ENCODE measurements at places on chromosomes 5 and 9. TPM values are rescaled to one million over a fixed set of nuclear protein-coding genes. Genes with fewer than 3 reads are reported as not detected.

The SMU1 gene
- total RNA-seq: 34.2 TPM

The NOXA1 gene
- total RNA-seq: 2.2 TPM

The SLC22A5 gene
- total RNA-seq: 7.7 TPM

The ITGA2 gene
- 76.4 TPM for total RNA-seq

The RNF208 gene
- 0.24 TPM for total RNA-seq

The SEMA5A gene
- 0.72 TPM for total RNA-seq

The FRMPD1 gene
- total RNA-seq: not detected

The BAAT gene
- 0.24 TPM for total RNA-seq

The DUSP1 gene
- 157 TPM for total RNA-seq

The NUTM2G gene
- not detected for total RNA-seq

The LHX3 gene
- total RNA-seq: not detected

The PCDHB5 gene
- total RNA-seq: 0.64 TPM

The CARTPT gene
- total RNA-seq: not detected

The SHISAL2B gene
- not detected for total RNA-seq

The PROP1 gene
- not detected for total RNA-seq

The LMX1B gene
- not detected for total RNA-seq

The RHOBTB3 gene
- 24.3 TPM for total RNA-seq

The LURAP1L gene
- 22.4 TPM for total RNA-seq

The FSD1L gene
- total RNA-seq: 3.2 TPM

The LCN10 gene
- not detected for total RNA-seq

The GPR150 gene
- 0.24 TPM for total RNA-seq

The SHROOM1 gene
- total RNA-seq: 4.9 TPM

The KIF4B gene
- total RNA-seq: not detected

The DMRT3 gene
- not detected for total RNA-seq

The C5orf52 gene
- total RNA-seq: not detected

The KCNMB1 gene
- not detected for total RNA-seq

The EQTN gene
- total RNA-seq: not detected

The IER5L gene
- total RNA-seq: 28.7 TPM

The SCGB3A2 gene
- total RNA-seq: not detected

The PCDHGA11 gene
- total RNA-seq: 2.2 TPM

The CD72 gene
- 0.72 TPM for total RNA-seq

The EPB41L4B gene
- total RNA-seq: 31.5 TPM

The NUTM2F gene
- total RNA-seq: not detected

The GPX8 gene
- 19.2 TPM for total RNA-seq

The OR13C8 gene
- not detected for total RNA-seq

The QRFP gene
- not detected for total RNA-seq

The CNOT6 gene
- total RNA-seq: 15.7 TPM

The SAPCD2 gene
- 4.1 TPM for total RNA-seq
